ENCODE measurements at places on chromosomes 1 and 21. TPM values are rescaled to one million over a fixed set of nuclear protein-coding genes. Genes with fewer than 3 reads are reported as not detected.

The S100A7A gene
- not detected for total RNA-seq

The S100A2 gene
- total RNA-seq, result 14.1 TPM

The LCE2C gene
- total RNA-seq, result 1.8 TPM

The MFAP2 gene
- 31.0 TPM for total RNA-seq

The BEND5 gene
- total RNA-seq, result 4.9 TPM

The LDLRAP1 gene
- total RNA-seq, result 56.3 TPM

The E2F2 gene
- 4.1 TPM for total RNA-seq

The KLHDC9 gene
- total RNA-seq, result 33.3 TPM

The IFI44 gene
- 23.9 TPM for total RNA-seq

The LMO4 gene
- 41.9 TPM for total RNA-seq

The PHLDA3 gene
- total RNA-seq, result 49.7 TPM

The PRKAB2 gene
- 12.3 TPM for total RNA-seq

The SLC50A1 gene
- total RNA-seq, result 26.6 TPM

The CFAP74 gene
- 9.1 TPM for total RNA-seq

The PFDN2 gene
- total RNA-seq, result 33.6 TPM

The CD1D gene
- 1.3 TPM for total RNA-seq

The HLX gene
- total RNA-seq, result 2.3 TPM

The SRGAP2B gene
- total RNA-seq, result 10.0 TPM

The SPRR2E gene
- not detected for total RNA-seq

The CEP170 gene
- 31.4 TPM for total RNA-seq

The HTR6 gene
- not detected for total RNA-seq

The RHOU gene
- 75.9 TPM for total RNA-seq

The SPRR2F gene
- total RNA-seq, result 2.2 TPM

The TRABD2B gene
- total RNA-seq, result 2.1 TPM

The CLEC20A gene
- total RNA-seq, result not detected

The ADCY10 gene
- 1.4 TPM for total RNA-seq

The ARTN gene
- total RNA-seq, result 5.4 TPM

The GNPAT gene
- total RNA-seq, result 40.6 TPM

The HMGCS2 gene
- total RNA-seq, result 4.6 TPM

The TFF2 gene
- not detected for total RNA-seq

The TP73 gene
- 5.1 TPM for total RNA-seq

The ZNF648 gene
- 0.34 TPM for total RNA-seq

The RAB25 gene
- total RNA-seq, result 33.5 TPM

The NTMT2 gene
- not detected for total RNA-seq

All from prostate gland (tissue), 2 donors.